ENCODE measurements at places on chromosomes 4 and X. TPM values are rescaled to one million over a fixed set of nuclear protein-coding genes. Genes with fewer than 3 reads are reported as not detected.

The RBM46 gene
- total RNA-seq = 0.50 TPM

The PSAPL1 gene
- total RNA-seq = not detected

The PDE6B gene
- 3.2 TPM for total RNA-seq

The ZNF630 gene
- 2.7 TPM for total RNA-seq

The PNMA6F gene
- not detected for total RNA-seq

The PTCHD1 gene
- total RNA-seq = not detected

The KCNIP4 gene
- not detected for total RNA-seq

The CXCR3 gene
- total RNA-seq = not detected

The CNGA1 gene
- 0.17 TPM for total RNA-seq

The CXCL3 gene
- total RNA-seq = 29.9 TPM

The USP17L22 gene
- not detected for total RNA-seq

The NHSL2 gene
- 0.17 TPM for total RNA-seq

The MAGEA11 gene
- total RNA-seq = not detected

The SPATA4 gene
- total RNA-seq = 0.17 TPM

The TBC1D9 gene
- 42.8 TPM for total RNA-seq

The STATH gene
- not detected for total RNA-seq

The PABPC5 gene
- total RNA-seq = not detected

The SH3BGRL gene
- total RNA-seq = 107 TPM

The PPP2R3B gene
- 9.2 TPM for total RNA-seq

The EFHC2 gene
- not detected for total RNA-seq

The ANOS1 gene
- 10.5 TPM for total RNA-seq

The SSX2 gene
- not detected for total RNA-seq

The EMCN gene
- not detected for total RNA-seq

The SPATA18 gene
- total RNA-seq = 32.0 TPM

The PPP2R2C gene
- total RNA-seq = 0.17 TPM

The AIFM1 gene
- total RNA-seq = 39.1 TPM

The ZRSR2 gene
- total RNA-seq = 2.5 TPM

The USP17L11 gene
- not detected for total RNA-seq

The CFAP99 gene
- not detected for total RNA-seq

The FMR1NB gene
- total RNA-seq = not detected

The TMEM33 gene
- total RNA-seq = 101 TPM

The GYG2 gene
- total RNA-seq = not detected

The AADAT gene
- total RNA-seq = 8.3 TPM

The P2RY10 gene
- not detected for total RNA-seq

All from mammary epithelial cell (primary cell).